ENCODE measurements at places on chromosomes 5 and 9.

- peak; percentile 15 for DNase-seq
Measured at GRCh38 chr5:43010935-43011315, 29.2 kb downstream of the ANXA2R start.

- DNase-seq: no peak
Measured at GRCh38 chr5:40309851-40310250, 369.9 kb upstream of the PTGER4 start.

DNA sequence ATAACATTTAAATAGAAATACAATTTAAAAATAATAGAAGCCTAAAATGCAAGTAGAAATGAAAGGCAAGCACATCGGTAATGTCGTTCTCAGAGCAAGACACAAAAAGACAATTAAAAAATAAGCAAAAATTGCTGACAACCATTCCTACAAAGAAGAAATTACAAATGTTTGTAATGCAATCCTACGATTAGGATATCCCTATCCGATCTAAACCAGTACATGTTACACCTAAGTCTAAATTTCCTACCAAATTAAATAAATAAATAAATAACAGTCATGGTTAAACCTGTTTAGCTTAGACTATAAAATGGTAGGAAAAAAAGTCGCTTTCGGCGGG is 90.0 kb downstream of the ANXA2R start:
- no peak for DNase-seq

- no peak for DNase-seq
Measured at GRCh38 chr5:71949772-71950171, 157.5 kb upstream of the MAP1B start.

GRCh38 chr5:137627293-137627692 is 108.6 kb downstream of the KLHL3 start:
- no peak for DNase-seq

DNA sequence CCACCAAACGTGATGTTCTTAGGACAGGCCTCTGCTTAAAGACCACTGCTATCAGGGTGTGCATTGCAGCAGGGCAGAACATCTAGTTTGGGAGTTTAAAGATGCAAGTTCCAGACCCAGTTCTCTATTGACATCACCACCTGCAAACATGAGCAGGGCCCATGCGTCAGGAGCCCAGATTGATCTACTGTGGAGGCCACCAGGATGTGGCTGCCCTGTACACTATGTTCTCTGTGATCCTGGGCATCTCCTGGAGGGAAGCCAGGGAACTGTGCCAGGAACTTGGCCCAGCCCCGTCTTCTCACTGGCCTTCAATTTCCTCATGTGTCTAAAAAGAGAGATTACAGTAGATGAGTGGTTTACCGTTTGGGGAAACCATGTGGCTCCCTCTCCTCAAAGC is 87.1 kb downstream of the PDE6A start:
- DNase-seq: peak; percentile 93

DNA sequence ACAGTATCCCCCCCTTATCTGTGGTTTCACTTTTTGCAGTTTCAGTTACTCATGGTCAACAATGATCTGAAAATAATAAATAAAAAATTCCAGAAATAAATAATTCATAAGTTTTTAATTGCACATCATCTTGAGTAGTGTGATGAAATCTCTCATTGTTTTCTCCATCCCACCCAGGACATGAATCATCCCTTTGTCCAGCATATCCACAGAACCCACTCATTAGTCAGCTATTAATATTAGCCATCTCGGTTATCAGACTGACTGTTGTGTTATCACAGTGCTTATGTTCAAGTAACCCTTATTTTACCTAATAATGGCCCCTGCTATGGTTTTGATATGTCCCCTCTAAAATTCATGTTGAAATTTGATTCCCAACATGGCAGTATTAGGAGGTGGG is 40.7 kb downstream of the FAM114A2 start:
- no peak for DNase-seq

DNA sequence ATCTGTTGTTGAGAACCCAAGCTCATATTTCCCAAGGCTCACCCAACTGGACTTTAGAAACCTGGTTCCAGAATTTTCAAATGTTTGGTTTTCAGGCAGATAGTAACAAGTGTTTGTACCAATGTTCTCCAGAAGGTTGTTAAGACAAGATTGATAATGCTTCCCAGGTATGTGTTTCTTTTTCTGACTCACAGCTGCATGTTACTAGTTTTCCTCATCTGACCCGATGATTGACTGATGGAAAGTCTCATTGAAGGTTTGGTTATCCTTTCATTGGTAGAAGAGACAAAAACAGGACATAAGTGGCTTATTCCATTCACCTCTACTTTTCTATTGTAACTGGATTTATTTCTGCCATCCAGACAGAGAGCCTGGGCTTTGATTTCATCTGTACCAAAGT is 10.4 kb downstream of the BASP1 start:
- no peak for DNase-seq

GRCh38 chr5:106121972-106122605 is 1548.6 kb downstream of the EFNA5 start:
- peak; percentile 44 for DNase-seq

- no peak for DNase-seq
Measured at GRCh38 chr9:120177121-120177520, 402.8 kb downstream of the CDK5RAP2 start.

DNA sequence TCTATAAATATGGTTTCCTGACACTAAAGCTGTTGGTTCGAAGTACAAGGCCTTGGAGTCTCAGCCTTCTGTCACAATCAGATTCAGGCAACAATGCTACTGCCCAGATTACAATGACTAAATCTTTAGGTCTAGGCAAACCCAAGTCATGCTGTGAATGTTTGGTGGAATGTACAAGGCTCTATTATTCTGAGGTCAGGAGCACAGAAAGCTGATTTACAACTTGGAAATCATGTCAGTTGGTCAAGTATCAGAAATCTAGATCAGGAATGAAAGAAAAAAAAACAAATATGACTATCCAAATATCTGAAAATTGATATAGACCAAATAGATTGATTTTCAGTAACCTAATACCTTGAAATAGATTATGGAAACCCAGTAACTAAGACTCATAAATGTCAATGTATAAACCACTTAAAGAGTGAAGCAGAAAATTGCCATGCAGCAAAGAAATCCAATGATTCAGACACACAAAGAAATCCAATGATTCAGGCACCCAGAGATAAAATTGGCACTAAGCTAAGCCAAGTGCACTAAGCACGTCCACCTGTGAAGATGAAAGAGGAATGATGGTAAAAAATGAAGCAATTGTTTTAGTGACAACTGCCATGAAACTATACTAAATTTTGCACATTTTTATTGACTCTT is 588.0 kb upstream of the TUSC1 start:
- DNase-seq: no peak

GRCh38 chr5:142133330-142134206 is 25.0 kb downstream of the NDFIP1 start:
- no peak for DNase-seq

- DNase-seq: no peak
Measured at GRCh38 chr9:125659954-125660353, 47.1 kb downstream of the MAPKAP1 start.

DNA sequence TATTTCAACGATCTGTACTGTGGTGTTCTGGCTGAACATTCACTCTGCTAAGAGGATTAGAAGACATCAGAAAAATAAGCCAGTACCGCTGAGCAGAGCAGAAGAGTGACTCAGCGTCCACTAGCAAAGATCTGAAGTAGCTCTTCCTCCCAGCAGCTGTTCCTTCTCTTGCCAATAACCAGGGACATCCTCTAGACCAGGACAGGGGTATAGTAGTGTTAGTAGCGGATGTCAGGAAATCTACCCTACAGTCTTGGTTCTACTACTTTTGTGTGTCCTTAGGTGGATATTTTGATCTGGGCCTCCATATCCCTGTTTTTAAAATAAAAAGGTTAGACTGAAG is 103.6 kb downstream of the TSSK1B start:
- DNase-seq: no peak

- DNase-seq: no peak
Measured at GRCh38 chr5:159897786-159898393, 18.4 kb upstream of the ADRA1B start.

DNA sequence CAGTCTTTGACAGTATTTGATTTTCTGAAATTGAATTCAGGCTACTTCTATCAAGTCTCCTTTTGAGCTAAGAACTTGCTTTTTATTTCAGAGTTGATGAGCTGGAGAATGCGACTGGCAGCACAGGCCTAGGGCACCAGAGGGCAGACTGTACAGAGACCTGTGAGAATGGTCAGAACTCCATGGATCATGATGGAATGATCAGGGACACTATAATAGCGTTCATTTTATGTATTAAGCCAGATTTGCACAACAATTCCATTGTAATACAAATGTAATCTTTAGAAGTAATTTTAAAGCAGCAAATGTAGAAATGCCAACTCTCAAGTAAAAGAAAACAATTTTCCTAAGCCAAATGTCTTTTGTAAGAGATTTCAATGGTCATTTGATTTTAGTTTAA is 902.4 kb downstream of the NR2F1-AS1 start:
- DNase-seq: no peak

DNA sequence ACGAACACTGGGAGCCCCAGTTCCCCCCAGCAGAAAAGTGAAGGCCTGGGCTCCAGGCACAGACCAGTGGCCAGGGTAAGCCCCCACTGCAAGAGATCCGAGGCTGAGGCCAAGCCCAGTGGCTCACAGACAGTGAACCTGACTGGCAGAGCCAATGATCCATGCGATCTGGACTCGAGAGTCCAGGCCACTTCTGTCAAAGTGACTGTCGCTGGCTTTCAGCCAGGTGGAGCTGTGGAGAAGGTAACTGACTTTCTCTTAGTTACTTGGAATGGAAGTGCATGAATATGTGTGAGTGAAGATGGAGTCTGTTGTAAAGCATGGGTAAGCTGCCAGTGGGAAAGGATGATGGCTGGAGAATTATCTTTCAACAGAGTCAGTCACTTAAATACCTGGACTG is 99.7 kb downstream of the GOLPH3 start:
- DNase-seq: no peak

DNA sequence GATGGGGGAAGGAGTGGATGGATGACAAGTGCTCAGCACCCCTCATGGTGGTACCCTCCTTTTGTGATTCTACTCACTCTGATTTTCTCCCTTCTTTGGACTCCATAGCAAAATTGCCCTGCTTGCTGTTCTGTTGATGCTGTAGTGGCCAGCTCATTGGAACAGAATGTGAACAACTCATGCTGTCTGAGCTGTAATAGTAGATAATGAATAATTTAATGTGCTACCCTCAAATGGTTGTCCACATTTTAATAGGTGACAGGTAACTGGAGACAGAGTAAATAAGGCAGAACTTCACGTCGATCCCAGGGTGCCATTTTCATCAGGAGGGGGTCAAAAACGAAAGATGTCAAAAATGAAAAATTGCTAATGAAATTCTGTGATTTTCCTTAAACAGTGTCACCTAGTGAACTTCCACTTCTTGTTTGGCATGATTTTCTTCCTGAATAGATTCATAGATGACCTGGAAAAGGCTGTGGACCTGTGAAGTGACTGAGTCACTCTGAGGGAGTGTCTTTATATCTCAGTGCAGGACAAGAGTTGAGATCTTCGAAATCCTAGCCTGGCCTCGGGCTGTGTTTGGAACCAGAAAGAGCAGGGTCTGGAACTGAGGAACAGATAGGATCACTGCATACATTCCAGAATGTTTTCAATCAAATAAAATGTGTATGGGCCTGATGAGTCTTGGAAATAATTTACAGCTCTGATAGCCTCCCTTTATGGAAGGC is 270.2 kb downstream of the PSAT1 start:
- no peak for DNase-seq

DNA sequence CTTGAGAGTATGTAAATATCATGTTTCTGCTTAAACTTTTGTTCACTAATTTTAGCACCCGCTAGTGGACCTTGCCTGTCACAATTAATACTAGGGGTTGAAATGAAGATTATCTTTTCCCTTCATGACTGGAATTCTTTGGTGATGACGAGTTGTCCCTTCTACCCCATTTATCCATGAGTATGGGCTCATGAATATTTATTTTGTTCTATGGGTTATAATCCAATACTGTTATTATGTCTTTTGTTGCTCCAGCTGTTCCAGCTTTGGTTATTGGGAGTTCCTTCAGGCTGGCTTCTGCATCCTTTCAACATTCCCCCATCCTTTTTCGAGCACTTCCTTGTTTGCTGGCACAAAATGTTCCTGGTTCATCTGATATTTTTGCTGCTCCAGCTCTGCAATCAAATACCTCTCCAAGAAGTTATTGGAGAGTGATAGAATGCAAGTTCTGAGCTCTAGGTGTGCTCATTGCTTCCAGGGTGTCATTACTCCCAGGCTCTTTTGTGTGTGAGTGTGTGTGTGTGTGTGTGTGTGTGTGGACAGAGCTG is 19.7 kb upstream of the ARHGEF28 start:
- no peak for DNase-seq

DNA sequence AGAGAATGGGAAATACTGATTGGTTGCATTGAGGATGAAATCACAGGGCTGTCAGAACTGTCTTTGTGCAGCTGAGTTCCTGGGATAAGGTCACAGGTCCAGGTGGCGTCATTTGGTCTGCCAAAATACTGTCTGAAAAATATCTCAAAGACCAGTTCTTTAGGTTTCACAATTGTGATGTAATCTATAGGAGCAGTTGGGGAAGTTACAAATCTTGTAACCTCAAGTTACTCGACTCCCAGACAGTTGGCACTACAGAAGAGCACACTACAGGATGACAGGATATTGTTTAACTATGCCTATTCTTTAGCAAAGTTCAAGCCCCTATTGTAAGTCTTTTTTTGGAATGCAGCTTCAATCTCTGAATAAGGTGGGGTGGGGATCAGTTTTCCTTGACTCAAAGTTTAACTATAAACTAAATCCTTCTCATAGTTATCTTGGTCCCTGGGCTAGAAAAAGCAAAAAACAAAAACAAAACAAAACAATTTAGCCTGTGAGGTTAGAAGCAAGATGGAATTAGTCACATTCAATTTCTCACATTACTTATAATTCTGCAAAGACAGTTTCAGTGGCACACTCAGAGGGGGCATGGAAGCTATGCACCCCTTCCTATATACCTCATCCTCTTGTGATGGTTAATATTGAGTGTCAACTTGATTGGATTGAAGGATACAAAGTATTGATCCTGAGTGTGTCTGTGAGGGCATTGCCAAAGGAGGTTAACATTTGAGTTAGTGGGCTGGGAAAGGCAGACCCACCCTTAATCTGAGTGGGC is 276.0 kb downstream of the AUH start:
- no peak for DNase-seq

DNA sequence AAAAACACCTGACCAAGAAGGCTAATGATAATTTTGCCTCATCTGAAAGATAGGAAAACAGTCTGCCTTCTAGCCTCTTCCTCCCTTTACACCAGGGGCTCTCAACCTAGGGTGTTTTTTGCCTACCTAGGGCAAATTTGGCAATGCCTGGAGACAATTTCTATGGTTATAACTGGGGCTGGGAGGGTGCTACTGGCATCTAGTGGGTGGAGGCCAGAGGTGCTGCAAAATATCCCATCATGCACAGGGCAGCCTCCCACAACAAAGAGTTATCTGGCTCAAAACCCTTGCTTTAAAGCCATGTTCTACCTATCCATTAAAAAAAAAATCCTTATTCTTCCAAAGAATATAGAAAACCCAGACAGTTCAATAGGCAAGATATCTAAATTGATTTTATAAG is 45.0 kb upstream of the NR3C1 start:
- no peak for DNase-seq

- DNase-seq: no peak
Measured at GRCh38 chr5:45687701-45688100, 8.5 kb downstream of the HCN1 start.

Measured in mucosa of descending colon (tissue), 3 donors.